ENCODE measurements at places on chromosomes 12 and 14.

- DNase-seq, result no peak
Measured at GRCh38 chr12:2284321-2284813, 231.6 kb downstream of the CACNA1C start.

DNA sequence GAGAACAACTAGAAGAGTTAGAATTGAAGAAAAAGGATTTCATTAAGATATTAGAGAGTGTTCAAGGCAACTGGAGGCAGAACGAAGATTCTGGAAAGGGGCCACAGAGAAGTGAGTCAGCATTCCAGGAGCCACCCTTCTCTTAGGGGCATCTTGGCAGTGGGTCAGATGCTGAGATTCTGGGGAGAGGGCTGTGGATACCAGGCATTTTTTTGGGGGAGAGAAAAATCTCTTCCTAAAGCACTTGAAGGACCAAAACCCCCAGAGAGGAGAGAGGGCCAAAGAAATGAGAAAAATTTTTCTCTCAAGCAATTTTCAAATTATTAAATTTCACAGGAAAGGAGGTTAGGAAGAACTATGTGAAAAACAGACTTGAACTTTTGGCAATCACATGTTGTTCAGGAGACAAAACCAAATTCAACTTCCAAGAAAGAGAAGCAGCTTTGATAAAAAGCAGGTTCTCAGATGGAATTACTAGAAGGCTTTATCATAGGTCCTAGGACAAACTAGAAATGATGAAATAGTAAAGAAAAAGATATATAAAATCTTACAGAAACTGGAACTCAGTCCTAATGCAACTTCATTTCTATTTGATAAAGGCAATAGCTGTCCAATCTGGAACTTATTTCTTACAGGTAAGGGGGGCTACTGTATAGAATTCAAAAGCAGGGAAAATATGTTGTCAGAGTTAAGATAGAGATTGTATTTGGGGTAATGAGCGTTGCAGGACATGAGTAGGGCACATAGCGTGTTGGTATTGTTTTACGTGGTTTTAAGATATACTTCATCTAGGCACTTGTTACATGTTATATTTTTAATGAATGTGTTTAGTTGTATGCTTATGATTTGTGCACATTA lies 1.1 kb upstream of the CLEC2D start:
- DNase-seq, result no peak

GRCh38 chr14:56199095-56199981 lies 81.1 kb downstream of the PELI2 start:
- DNase-seq, result no peak

- no peak for DNase-seq
Measured at GRCh38 chr12:132639956-132640520, 21.5 kb downstream of the P2RX2 start.

DNA sequence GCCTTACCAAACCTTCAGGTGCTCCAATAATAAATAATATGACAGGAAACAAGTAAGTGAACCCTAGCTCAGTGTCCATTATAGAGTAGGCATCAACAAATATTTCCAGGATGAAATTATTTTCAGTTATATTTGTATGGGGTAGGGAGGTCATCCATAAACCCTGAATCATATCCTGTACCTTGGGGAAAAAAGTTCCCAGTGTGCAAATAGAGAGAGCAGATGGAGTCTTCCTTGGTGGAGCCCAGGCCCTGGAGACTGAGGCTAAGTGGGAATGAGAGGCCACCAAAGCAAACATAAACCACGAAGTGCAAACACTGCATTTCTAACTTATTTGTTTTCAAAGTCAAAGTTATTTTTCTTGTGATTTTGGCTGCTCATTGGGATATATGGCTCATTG lies 8.5 kb upstream of the ERP27 start:
- no peak for DNase-seq

GRCh38 chr14:89327771-89328212 lies 89.2 kb downstream of the FOXN3 start:
- no peak for DNase-seq

GRCh38 chr12:76560086-76560491 lies 518 bp upstream of the OSBPL8 start:
- no peak for DNase-seq

- DNase-seq, result no peak
Measured at GRCh38 chr14:63761351-63762117, 33.7 kb upstream of the SGPP1 start.

Data from NCI-H2171 treated with DMSO at 0.1 percent for 48 hours (cell line).